ENCODE measurements at places on chromosomes 16 and 17.
A peak's percentile ranks its signal among the peaks of the same experiment; 100 is the strongest.

DNA sequence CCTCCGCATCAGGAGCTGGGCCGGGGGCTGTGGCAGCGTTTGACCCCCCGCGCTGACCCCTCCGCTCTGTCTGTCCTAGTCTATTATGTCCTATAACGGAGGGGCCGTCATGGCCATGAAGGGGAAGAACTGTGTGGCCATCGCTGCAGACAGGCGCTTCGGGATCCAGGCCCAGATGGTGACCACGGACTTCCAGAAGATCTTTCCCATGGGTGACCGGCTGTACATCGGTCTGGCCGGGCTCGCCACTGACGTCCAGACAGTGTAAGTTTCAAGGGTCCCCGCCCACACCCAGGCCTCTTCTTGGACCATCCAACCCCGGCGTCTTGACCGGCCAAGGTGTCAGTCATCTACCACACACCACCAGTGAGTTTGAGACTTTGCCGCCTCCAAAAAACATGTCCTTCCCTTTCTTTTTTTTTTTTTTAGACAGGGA, 548 bp downstream of the PSMB3 start:
- no peak for DNase-seq

GRCh38 chr17:41932816-41933389, 2.5 kb downstream of the ODAD4 start:
- DNase-seq: no peak

GRCh38 chr17:47649153-47649971, at the start of gene KPNB1:
Gene KPNB1, plus strand, starts transcription at chr17:47649919. Its CDS starts 326 bp downstream, at chr17:47650245.
- peak; percentile 96 for DNase-seq

DNA sequence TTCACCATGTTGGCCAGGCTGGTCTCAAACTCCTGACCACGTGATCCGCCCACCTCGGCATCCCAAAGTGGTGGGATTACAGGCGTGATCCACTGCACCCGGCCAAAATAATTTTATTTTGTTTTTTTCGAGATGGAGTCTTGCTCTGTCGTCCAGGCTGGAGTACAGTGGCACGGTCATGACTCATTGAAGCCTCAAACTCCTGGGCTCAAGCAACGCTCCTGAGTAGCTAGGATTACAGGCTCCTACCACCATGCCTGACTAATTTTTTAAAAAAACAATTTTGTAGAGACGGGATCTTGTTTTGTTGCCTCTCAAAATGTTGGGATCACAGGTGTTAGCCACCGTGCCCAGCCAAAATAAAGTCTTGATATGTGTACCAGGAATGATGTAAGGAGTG, 2.4 kb upstream of the TTLL6 start:
- DNase-seq: no peak
